Fibroblast of skin of scalp (primary cell): ENCODE measurements at places on chromosomes 3 and 15.

DNA sequence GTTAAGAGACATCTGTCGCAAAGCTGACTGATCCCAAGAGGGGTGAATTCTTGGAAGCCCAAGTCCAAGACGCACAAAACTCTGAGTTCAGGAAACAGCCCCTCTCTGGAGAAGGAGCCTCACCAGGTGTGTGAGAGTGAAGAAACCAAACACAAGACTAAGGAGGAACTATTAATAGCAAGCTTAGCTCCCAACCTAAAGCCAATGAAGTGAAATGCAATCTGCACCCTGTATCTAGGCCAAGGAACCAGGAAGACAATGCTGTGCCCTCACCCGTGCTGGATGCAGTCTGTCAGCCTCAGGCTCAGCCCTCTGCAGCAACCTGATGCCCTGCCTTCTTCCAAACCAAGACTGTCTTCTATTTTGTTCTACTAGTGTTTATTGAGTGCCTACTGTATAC lies 22.5 kb upstream of the THBS1 start:
- no peak for DNase-seq

- no peak for DNase-seq
Measured at GRCh38 chr3:107142786-107143575, 234.3 kb upstream of the CCDC54 start.

GRCh38 chr15:101323793-101324523 lies 28.9 kb upstream of the SNRPA1 start:
- no peak for DNase-seq

DNA sequence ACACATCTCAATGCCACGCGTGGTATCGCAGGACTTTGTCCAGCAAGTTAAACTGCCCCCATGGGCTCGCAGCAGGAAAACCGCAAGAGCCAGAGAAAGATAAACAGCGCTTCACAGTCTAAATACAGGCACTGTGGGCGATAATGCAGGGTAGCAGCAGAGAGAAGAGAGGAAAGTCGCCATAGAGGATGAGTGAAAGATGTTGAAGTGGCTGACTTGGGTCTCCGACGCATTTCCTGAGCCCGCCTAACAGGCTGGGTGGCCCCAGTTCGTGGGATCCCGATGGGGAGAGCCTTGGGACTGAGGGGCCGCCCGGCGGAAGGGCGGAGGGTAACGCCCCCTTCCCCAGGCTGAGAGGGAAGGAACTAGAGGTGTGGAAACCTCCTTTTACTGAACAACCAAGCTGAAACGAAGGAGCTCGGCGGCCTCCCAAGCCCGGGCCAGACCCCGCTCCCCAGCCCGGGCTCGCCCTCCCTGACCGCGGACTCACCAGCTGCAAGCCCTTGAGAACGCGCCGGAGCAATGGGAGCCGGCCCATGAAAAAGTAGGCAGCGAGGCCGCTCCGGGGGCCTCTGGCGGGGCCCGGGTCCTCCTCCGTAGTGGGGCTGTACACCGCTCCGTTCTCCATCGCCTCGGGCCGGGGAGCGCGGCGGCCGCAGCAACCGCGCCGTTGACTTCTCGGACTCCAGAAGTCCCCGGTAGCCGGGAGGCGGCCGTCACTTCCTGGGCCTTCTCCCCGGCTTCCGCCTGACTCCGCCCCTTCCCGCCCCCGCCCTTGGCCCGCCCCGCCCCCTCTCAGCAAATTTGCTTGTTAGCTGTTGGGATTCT lies at the start of gene CMTM6:
Gene CMTM6 (minus strand): TSS at position 735 of the 828 bp plus-strand sequence. CDS start 107 bp downstream, at position 628.
- DNase-seq = peak; percentile 79

DNA sequence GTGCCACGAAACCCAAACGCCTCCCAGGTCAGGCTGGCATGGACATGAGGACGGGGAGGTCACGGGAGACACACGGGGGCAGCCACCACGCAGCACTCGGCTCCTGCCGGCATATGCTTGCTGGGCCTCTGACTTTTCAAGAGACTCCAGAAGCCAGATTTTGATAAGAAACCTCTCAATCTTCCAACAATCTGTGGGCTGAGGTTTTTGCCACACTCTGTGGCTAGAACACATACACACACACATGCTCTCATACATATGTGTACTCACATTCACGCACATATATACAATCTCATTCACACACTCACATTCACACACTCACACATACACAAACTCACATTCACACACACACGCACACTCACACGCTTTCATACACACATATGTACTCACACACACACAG lies 86.7 kb upstream of the LINGO1 start:
- no peak for DNase-seq

DNA sequence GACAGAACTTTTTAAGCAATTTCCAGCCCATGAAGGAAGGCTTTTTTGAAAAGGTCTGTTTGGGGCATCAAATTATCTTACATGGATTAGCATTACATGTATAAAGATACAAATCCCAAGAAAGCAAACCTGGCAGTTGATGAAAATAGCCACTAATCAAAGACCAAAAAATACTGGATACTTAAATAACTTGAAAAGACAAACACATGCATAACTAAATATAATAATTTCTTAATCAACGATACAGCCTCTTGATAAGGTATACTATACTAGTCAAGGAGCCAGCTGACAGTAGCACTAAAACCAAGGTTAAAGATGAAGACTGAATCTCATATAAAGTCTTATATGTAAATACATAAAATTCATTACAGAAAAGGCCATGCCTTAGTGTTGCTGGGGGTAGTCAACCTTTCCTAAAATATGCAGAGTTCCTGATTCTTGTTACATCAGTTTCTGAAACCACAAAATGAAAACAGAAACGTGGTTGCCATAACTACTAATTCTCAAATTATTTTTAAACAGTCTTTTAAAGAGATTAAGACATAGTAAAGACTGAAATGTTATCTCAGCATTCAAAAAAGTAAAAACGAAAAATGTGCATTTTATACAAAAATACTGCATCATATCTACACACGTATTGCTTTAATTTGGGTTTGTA lies 2.0 kb downstream of the ANKRD28 start:
- peak; percentile 76 for DNase-seq

DNA sequence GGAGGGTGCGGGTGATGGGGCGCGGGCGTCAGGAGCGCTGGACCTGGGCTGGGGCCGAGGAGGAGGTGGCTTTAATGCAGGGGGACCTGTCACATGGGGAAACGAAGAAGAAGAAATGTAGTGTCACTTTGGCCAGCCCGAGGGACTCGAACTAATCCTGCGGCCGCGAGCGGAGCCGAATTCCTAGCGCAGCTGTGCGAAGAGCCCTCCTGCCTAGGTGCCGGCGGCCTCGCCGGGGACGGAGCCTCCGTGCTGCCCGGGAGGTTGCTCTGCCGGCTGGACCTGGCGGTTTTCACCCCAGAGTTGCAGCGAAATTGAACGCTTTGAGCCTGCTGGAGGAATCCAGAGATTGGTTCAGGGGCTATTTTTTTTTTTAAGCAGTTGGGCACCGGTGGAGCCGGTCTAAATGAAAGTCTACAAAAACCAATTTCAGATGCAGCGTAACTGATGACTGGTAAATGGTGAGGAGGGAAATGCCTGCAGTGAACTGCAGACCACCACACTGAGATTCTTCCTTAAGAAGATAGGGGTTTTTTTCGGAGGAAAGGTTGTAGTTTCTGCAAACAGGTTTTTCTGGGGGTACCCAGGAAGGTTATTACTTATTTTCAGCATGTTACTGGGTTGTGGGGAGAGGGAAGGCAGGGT lies 662 bp downstream of the TMEM108 start:
- no peak for DNase-seq

- DNase-seq = no peak
Measured at GRCh38 chr3:160649596-160649995, 27.4 kb upstream of the ARL14 start.

DNA sequence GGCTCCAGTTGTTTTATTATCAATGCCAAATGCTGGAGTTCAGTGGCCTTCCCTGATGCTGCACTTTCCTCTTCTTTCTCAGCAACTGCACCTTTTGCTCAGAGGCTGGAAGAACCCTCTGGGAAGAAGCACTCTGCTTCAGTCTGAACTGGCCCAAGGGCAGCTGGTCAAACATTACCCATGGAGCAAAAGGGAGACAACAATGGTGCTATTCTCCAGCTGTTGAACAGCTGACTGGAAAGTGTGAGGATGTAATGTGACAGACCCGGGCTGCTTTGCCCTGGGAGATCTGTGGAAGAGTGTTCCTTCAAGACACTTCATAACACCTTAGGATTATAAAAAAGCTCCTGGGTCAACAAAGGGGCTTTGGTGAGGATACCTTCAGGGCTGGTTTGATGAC lies 84.9 kb downstream of the EPHB1 start:
- no peak for DNase-seq

DNA sequence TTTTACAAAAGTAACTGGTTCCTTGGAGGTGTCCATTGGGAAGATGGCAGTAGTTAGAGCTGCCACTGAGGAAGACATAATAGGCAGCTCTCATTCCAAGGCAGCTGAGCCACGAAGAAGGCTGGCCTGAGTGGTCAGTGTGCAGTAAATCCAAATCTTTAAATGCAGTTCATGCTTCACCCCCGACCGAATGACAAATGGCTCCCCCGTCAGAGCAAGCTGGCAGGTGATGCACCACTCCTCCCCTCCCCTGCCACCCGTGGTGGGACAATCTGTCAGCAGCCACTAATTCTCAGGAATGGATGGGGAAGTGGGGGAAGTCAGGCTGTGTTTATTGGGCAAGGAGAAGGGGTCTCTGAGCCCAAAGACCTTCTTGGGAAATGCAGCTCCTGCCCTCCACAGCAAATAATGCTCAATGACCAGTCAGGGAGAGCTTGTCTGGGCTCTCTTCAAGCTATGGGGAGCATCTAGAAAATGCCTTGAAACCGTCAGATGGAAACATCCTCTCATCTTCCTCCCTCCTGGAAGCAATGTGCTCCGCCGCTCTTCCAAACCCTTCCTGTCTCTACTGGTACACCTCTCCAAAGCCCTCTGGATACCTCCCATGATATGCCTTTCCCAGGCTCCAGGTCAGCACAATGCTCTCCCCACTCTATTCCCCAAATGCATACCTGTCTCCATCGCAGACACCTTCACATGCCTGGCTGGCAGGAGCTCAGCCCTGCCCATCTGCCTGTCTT lies 65.4 kb downstream of the LIPC start:
- DNase-seq = no peak

GRCh38 chr3:9392041-9392440 lies 5.4 kb upstream of the SETD5 start:
- DNase-seq = no peak

DNA sequence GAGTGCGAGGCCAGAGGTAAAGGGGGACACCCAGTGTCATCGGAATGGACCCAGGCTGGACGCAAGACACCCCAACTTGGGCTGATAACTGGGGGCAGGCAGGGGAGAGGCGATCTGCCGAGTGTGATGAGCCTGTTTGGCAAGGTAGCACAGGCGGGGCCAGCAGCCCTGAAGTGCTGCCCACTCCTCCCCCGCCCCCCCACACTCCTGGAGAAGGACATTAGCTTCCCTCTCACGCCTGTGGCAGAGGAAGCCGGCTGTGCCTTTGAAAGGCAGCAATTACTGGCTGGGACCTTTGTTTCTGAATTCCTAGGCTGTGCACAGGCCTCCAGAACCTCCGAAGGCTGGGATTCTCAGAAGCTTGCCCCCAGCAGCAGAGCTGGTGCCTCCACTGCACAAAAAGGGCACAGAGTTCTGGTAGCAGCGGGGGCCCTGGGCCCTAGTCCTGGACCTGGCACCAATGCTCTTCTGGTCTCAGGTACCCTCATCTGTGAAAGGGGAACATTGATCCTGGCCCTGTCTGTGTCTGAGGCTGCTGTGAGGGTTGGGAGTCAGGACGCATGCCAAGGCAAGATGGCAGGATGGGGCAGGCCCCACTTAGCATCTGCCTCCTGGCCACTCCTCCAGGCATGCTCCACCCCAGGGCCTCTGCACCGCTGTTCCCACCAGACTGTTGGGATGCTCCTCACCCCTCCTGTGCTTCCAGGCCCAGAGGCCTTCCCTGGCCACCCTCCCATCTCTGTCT lies 28.6 kb downstream of the IQSEC1 start:
- no peak for DNase-seq

DNA sequence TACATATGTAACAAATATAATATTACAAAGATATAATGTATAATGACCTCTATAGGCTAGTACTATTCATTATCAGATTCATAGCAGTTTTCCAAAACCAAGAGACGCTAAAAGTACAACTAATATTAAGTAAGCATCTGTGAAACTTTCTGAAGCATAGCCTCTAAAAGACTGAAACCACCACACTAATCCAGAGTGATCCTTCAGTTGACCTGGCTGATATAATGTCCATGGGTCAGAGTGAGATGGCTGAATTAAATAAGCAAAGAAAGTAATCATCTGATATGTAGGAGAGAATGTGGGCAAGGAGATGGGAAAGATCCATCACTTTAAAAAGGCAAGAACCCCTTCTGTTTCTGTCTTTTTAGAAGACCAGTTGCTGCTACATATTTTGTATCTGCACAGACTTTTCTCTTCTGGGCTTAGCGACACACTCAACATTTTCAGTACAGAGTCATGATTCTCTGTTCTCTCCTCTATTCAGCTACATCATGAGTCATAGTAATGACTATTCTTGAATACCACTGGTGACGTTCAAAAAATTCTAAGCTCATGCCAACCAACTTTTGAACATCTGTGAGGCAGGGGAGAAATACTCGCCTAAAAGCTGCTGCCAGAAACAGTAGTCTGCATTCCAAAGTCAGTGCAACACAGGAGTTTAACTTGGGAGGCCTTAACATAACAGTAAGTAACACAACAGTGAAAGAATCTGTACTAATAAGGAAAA lies 149.6 kb downstream of the MAGI1 start:
- DNase-seq = peak; percentile 98

GRCh38 chr15:92033314-92033713 lies 179.8 kb downstream of the SLCO3A1 start:
- no peak for DNase-seq

DNA sequence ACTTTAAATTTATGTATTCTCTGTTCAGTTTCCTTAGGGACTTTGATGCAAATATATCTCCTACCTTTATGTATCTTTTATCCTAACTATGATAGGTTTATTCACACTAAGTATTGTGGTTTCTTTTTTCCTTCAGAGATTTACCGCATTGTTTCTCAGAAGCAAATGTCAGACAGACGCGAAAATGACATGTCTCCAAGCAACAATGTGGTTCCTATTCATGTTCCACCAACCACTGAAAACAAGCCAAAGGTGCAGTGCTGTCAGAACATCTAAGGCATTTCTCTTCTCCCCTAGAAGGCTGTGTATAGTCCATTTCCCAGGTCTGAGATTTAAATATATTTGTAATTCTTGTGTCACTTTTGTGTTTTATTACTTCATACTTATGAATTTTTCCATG lies 18.3 kb downstream of the RAB11A start:
- no peak for DNase-seq

DNA sequence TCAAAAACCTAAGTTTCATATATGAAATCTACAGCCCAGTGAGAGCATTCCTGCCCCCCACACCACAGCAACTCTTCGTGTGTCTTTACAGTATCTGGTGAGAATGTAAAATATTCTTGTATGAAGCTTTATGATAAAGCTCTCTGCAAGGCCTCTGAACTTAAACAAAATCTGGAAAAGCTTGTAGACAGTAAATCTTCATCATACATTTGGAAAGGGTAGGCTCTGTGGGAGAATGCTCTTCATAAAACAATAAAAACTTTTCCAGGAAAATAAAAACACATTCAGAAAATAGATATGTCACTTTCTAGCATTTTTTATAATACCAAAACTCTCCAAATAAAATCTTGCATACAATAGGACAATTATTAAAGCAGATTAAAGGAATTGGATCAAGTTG lies 1009.5 kb downstream of the NAALADL2 start:
- DNase-seq = no peak
